ENCODE measurements at places on chromosomes 5 and 9.

- DNase-seq = no peak
These were observed 1.2 kb upstream of the CAPSL start for GRCh38 chr5:35939639-35940038.

DNA sequence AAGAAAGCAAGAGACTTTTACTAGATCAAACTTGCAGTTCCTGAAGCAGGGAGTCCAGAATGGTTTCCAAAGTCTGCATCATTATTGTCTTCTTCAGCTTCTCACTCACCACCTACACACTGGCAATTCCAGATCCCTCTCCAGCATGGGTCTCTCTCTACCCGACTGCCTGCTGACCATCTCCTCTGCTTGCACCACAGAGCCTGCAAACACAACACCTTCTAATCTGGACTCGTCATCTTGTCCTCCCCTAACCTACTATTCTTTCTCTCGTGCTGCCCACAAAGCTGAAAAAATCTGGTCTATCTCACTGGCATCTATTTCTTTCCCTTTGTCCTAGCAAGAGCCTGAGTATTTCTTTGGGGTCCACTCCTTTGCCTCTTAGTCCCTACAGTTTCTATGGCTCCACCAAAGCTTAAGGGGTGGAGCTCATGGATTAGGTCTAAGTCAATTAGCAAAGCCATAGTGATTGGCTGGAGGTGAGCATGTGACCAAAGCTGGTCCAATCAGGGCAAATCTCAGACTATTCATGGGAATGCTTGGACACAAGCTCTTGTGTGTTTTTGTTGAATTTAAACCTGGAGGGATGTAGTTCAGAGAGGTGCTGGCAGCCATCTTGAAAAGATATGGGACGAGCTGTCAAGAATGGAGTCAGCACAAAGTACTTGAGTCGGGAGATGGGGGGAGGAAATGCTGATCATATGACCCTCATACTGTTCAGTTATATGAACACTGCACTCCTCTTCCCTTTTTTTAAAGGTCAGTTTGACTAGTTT lies 63.5 kb downstream of the GALNT12 start:
- DNase-seq = no peak

DNA sequence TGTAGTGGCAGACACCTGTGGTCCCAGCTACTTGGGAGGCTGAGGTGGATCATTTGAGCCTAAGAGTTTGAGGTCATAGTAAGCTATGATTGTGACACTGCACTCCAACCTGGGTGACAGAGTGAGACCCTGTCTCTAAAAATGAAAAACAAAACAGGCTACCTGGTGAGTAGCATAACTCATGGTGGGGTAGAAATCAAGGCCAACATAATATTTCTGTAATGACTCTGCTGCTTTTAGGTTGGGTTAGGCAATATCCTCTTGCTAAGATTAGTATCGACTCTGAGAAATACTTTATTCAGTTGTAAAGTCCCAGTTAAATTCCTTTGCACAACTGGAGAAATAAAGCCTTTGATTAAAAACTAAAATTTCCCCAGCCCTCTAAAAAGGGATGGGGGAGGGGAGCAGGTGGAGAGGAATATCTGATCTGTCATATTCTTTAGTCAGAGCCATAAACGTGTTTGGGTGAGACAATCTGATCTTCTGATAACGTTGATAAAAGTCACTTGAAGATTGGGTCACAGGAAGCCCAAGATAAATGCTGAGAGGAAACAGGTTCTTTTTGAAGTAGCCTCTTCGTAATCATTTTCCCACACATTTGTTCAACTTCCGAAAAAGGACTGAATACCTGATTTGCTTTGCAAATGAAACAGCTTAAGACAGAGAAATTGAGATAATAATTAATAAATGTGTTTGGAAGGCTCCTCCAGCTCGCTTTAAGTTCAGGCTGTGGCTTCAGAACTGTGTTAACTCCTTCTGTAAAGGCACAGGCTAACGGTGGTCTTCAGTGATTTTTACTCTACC lies 14.9 kb downstream of the IL4 start:
- no peak for DNase-seq

- no peak for DNase-seq
These were observed 24.9 kb downstream of the RICTOR start for GRCh38 chr5:39049315-39049714.

DNA sequence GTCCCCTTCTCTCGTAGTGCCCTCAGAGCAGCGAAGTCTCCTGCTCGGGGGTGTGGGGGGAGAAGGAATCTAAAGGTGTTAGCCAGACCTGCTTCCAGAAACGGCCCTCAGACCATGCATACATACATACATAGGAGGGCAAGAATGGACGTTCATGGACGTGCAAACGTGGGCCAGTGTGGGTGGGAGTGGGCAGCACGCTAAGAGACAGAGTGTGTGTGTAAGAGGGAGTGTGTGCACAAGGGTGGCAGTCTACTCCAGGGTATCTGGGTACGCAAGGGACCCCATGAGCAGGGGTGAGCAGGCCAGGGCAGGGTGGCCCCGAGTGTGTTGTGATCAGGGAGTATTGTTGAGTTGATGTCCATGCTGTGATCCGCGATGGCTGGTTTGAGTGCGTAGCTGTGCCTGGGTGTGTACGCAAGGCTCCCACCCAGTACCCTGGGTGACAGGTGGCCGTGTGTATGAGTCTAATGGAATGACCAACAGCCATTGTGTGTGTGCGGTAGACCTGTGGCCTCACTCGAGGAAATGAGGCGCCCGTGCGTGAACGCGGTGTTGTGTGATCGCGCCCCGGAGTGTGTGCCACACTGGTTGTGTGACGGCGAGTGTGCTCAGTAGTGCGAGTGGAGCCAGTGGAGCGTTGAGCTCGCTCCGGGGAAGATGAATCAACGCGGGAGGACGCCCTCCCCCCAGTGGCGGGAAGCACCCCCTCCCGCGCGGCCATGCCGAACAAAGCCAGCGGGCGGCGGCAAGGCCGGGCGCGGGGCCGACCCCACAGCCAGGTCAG lies 826 bp downstream of the GPRIN1 start:
- no peak for DNase-seq
